ENCODE measurements at places on chromosomes 7 and 10.

DNA sequence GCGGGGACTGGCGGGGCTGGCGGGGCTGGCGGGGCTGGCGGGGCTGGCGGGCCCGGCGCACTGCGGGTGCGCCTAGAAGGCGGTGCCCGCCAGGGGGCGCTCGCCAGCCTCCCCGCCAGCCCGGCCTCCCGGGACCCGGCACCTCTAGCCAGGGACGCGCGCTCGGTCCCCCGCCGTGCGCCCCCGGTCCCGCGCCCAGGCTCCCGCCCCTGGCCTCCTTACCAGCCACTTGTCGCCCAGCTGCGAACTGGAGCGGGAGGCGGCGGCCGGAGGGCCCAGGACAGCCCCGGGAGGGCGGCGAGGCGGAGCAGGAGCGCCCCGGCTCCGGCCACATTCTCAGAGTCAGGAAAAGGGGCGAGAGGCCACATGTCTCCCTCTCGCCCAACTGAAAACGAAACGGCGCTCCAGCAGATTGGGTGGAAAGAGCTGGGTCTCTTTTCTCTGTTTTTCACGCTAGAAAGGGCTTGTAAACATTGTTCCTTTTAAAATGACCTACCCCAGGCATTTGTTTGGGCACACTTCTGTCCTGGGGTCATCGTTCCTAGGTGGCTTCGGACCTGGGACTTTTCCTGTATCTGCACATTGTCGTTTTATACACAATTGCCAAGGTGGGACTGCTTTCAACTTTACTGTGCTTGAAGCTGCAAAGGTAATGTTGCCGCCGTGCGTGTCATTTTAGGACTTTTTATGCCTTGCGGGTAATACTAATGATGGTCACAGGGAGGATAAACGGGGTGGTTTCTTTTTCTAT, 378 bp upstream of the PRKCQ start:
- DNase-seq: peak; percentile 84

DNA sequence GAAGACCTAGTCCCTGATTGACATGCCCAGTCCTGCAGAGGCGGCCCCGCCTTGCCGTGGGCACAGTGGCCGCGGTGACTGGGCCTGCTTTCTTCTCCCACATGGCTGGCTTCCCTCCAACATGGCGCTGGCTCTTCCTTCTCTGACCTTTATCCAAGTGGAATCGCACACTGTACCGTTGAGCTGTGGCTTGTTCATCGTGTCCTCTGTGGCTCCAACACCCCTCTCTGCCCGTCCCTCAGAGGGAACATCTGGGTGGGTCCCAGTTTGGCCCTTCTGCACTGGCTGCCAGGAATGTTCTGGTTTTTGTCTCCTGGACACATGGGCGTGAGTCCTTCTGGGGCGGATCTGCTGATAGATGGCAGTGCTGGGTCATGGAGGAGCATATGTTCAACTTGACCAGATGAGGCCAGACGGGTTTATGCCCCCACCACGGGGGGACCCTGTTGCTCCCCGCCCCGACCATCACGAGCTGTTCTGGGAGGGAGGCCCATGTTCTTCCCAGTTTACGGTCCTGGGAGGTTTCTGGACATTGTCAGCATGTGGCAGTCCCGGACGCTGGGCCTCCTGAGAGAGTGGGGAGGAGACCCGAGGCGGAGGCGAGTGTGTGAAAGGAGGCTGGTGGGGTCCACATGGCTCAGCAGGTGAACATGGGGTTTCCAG, 63.5 kb downstream of the LHPP start:
- DNase-seq: no peak

- DNase-seq: no peak
Measured at GRCh38 chr7:35004531-35005095, 32.7 kb downstream of the DPY19L1 start.

DNA sequence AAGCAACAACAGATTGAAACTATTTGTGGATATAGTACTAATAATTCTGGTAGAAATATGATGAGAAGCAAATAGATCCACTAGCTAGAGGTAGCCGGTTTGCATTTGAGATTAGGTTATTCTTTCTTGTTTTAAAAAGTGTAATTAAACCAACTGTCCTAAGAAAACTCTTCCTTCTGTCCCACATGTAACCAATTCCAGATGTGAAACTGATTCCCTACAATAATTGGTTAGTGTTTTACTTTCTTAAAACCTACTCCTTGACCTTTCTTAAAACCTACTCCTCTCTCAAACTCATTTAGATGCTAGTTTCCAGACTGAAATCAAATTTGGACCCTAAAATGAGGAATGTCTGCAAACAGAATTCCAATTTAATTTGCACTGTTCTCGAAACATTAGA, 521.5 kb downstream of the SUGCT start:
- DNase-seq: no peak

DNA sequence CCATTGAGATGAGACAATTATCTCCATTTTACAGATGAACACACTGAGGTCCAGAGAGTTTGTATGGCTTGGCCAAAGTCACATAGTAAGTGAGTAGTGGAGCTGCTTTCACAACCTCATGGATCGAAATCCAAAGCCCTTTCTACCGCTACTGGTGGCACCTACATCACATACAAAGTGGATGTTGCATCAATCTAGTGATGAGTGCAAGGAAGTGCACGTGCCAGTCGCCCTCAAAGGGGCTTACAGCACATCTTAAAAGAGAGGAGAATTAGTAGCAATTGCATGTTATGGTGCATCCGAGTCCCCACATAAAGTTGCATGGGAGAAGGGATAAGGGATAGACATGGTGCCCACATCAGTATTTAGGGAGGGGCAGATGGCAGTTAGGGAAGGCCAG, 31.0 kb upstream of the GPR26 start:
- DNase-seq: no peak
